ENCODE measurements at places on chromosomes 3 and 15. TPM values are rescaled to one million over a fixed set of nuclear protein-coding genes. Genes with fewer than 3 reads are reported as not detected.

DNA sequence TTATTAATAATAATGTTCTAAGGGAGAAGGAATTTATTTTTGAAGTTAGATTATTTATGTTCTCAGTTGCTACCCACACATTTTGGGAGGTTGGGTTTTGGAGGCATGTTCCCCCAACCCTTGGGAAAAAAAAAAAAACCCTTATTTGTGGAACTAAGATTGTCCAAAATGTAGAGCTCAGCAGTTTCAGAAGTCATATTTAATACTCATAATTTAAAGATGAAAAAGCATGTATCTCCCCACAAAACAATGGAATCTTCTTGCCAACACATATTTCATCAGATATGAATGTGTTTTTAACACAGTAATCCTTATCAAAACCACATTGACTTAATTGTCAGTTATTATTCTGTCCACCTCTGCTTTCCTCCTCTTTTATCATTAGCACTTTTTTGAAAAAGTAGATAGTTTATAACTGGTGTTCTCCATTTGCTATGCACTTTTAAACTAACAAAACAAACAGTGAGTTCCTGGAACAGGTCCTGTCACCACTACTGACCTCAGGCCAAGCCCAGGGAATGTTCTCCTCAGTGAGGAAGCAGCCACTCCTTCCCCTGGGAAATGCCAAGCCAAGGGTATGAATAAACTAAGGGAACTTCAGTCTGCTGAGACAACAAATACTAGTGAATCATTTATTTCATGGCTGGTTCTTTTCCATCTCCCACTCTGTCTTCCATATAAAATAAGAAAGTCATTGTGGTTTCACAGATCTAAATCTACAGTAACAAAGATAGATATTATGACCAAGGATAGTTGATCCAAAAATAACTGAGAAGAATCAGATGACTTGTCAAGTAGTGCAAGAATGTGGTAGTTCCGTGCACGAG, 414.4 kb upstream of the ALCAM start:
- H3K27ac ChIP-seq, result no peak overlapping the region
- H3K36me3 ChIP-seq, result no peaks in the 10 kb centered on the region
- H3K4me3 ChIP-seq, result no peak overlapping the region
- H3K4me1 ChIP-seq, result no peaks in the 10 kb centered on the region
- H3K27me3 ChIP-seq, result no peaks in the 10 kb centered on the region

The MYRIP gene
- 3.1 TPM for polyA plus RNA-seq

- no peak overlapping the region for H3K4me3 ChIP-seq
- H3K27ac ChIP-seq, result no peak overlapping the region
- no peak for DNase-seq
- H3K36me3 ChIP-seq, result no peaks in the 10 kb centered on the region
- peaks cover 3% of the 10 kb centered on the region for H3K27me3 ChIP-seq
- no peaks in the 10 kb centered on the region for H3K4me1 ChIP-seq
Observed at GRCh38 chr15:75230016-75230343, 28.2 kb upstream of the GOLGA6C start.

DNA sequence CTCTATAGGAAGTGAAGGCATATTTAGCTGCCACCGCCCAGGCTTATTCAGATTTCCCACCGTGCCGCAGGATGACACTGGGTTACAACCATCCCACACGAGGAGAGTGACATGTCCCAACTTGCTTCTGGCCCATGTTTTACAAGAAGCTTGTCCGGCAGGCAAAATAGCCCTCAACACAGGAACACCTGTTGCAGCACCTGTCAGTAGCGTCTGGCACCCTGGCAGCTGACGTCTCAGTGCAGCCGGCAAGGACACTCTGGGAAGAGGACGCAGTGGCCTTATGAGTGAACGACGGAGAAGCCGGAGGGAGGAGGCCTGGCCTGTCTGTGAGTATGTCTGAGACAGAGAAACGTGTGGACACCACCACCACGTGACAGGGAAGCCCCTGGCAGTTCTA, 32.1 kb downstream of the FAM174B start:
- no peak overlapping the region for H3K27ac ChIP-seq
- no peak for DNase-seq
- H3K4me3 ChIP-seq, result no peak overlapping the region
- peaks cover 6% of the 10 kb centered on the region for H3K36me3 ChIP-seq
- peaks cover 9% of the 10 kb centered on the region for H3K4me1 ChIP-seq

- no peaks in the 10 kb centered on the region for H3K27me3 ChIP-seq
- no peaks in the 10 kb centered on the region for H3K4me1 ChIP-seq
- no peak overlapping the region for H3K4me3 ChIP-seq
- H3K27ac ChIP-seq, result no peak overlapping the region
- peaks cover 6% of the 10 kb centered on the region for H3K36me3 ChIP-seq
Observed at GRCh38 chr3:197173620-197174019, 124.8 kb downstream of the DLG1 start.

- no peak overlapping the region for H3K27ac ChIP-seq
- H3K4me1 ChIP-seq, result no peaks in the 10 kb centered on the region
- peaks cover 18% of the 10 kb centered on the region for H3K36me3 ChIP-seq
- no peak for DNase-seq
- no peaks in the 10 kb centered on the region for H3K27me3 ChIP-seq
Observed at GRCh38 chr3:196889844-196890708, 22.4 kb downstream of the SENP5 start.

GRCh38 chr3:156732715-156733421, 58.5 kb downstream of the TIPARP start:
- H3K4me1 ChIP-seq, result peaks cover 12% of the 10 kb centered on the region
- H3K4me3 ChIP-seq, result no peak overlapping the region
- H3K27ac ChIP-seq, result no peak overlapping the region
- DNase-seq, result no peak

The SH2D7 gene
- polyA plus RNA-seq, result 2.6 TPM

DNA sequence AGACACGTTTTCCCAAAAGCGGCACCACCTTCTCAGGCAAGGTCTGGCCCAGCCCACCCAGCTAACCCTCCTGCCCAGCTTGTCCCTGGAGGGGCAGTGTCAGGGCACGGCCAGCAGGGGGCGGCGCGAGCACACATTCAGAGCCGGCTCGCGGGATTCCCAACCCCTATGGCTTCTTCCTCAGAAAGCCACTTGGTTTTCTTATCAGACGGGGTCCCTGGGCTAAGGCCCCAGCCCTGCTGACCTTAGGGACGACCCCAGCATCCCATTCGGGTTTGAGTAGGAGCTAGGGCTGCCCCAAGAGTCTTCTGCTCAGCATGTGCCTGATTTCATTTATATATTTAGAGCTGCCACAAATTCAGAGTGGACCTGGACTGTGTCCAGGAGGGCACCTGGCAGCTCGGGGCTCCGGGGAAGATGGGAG, 14.5 kb downstream of the RLBP1 start:
- H3K36me3 ChIP-seq, result no peaks in the 10 kb centered on the region
- no peaks in the 10 kb centered on the region for H3K4me1 ChIP-seq
- H3K27me3 ChIP-seq, result no peaks in the 10 kb centered on the region
- DNase-seq, result peak; percentile 46

- H3K4me1 ChIP-seq, result peaks cover 12% of the 10 kb centered on the region
- H3K36me3 ChIP-seq, result no peaks in the 10 kb centered on the region
- DNase-seq, result peak; percentile 79
- no peaks in the 10 kb centered on the region for H3K27me3 ChIP-seq
- H3K27ac ChIP-seq, result peak overlapping the region; percentile 31
Observed at GRCh38 chr3:25448750-25449692, 21.0 kb downstream of the RARB start.

GRCh38 chr3:125367403-125368230, 7.5 kb downstream of the ZNF148 start:
- no peak for DNase-seq
- H3K36me3 ChIP-seq, result peaks cover 2% of the 10 kb centered on the region
- no peak overlapping the region for H3K27ac ChIP-seq
- no peaks in the 10 kb centered on the region for H3K27me3 ChIP-seq

DNA sequence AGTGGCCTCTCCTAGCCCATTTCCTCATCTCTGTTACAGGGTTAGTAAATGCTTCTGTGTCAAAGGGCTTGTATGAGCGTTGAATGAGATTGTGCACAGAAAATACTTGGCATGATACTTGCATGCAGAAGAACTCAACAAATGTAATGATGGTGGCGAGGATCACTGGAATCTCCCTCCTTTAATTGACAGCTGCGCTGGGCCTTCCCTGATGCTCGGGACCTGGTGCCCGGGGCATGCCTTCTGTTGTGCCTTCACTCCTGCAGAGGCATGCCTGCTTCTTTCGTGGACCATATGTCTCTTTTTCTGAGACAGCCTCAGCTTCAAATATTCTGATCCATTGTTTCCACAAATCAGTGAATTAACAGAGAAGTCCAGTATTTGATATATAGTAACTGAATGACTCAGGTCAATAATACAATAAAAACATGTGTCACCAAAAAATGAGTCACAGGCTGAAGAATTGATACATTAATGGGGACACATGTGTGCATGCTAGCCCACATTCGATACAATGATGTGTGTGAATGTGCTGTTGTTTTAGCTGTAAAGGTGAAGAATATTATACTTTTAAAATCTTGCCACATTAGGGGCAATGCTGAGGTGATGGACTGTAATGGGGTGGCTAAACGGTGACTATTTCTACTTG, 243.3 kb upstream of the TBL1XR1 start:
- no peak overlapping the region for H3K4me3 ChIP-seq
- DNase-seq, result no peak
- no peaks in the 10 kb centered on the region for H3K36me3 ChIP-seq
- H3K27me3 ChIP-seq, result no peaks in the 10 kb centered on the region
- peaks cover 10% of the 10 kb centered on the region for H3K4me1 ChIP-seq

The ISLR gene
- polyA plus RNA-seq, result 24.8 TPM

GRCh38 chr3:152243721-152244516, 24.8 kb upstream of the MBNL1 start:
- DNase-seq, result no peak
- no peaks in the 10 kb centered on the region for H3K27me3 ChIP-seq
- H3K4me1 ChIP-seq, result peaks cover 10% of the 10 kb centered on the region
- no peak overlapping the region for H3K27ac ChIP-seq

GRCh38 chr3:132535575-132536441, 61.3 kb upstream of the ACKR4 start:
- H3K4me3 ChIP-seq, result no peak overlapping the region
- peak; percentile 47 for DNase-seq
- H3K27ac ChIP-seq, result no peak overlapping the region
- no peaks in the 10 kb centered on the region for H3K27me3 ChIP-seq

- no peaks in the 10 kb centered on the region for H3K27me3 ChIP-seq
- H3K36me3 ChIP-seq, result peaks cover 30% of the 10 kb centered on the region
- no peak overlapping the region for H3K4me3 ChIP-seq
Observed at GRCh38 chr3:171732756-171733155, 77.5 kb downstream of the PLD1 start.

The AGTR1 gene
- polyA plus RNA-seq, result 1.3 TPM

The RRP9 gene
- 17.8 TPM for polyA plus RNA-seq

DNA sequence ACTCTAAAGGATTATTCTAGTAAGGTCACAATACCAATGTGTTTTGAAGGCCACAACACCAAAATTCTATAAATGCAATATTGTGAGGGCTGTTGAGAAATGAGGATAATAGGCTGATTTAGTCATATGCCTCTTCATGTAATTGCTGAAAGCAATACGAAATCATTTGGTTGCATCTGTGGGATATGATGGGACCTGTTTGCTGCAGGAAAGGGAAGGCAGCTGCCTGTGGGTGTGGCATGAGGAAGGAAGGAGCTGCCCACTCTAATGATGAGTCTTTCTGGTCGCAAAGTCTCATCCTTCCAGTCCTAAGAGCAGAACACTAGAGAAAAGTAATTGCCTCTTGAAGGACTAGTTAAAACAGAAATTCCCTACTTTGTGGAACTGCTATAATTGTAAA, 245.3 kb upstream of the ZPLD1 start:
- no peak overlapping the region for H3K27ac ChIP-seq
- H3K27me3 ChIP-seq, result no peaks in the 10 kb centered on the region
- H3K4me1 ChIP-seq, result no peaks in the 10 kb centered on the region
- H3K36me3 ChIP-seq, result no peaks in the 10 kb centered on the region
- no peak for DNase-seq

The SNX22 gene
- polyA plus RNA-seq, result 2.7 TPM

- DNase-seq, result no peak
- no peak overlapping the region for H3K4me3 ChIP-seq
- no peaks in the 10 kb centered on the region for H3K36me3 ChIP-seq
- H3K27ac ChIP-seq, result no peak overlapping the region
Observed at GRCh38 chr15:84812842-84813241, 4.3 kb upstream of the ALPK3 start.

The CD200 gene
- 21.8 TPM for polyA plus RNA-seq

GRCh38 chr3:10983219-10983916, 9.2 kb upstream of the SLC6A1 start:
- H3K27ac ChIP-seq, result no peak overlapping the region
- no peaks in the 10 kb centered on the region for H3K36me3 ChIP-seq
- H3K4me1 ChIP-seq, result no peaks in the 10 kb centered on the region
- DNase-seq, result peak; percentile 16
- no peak overlapping the region for H3K4me3 ChIP-seq

DNA sequence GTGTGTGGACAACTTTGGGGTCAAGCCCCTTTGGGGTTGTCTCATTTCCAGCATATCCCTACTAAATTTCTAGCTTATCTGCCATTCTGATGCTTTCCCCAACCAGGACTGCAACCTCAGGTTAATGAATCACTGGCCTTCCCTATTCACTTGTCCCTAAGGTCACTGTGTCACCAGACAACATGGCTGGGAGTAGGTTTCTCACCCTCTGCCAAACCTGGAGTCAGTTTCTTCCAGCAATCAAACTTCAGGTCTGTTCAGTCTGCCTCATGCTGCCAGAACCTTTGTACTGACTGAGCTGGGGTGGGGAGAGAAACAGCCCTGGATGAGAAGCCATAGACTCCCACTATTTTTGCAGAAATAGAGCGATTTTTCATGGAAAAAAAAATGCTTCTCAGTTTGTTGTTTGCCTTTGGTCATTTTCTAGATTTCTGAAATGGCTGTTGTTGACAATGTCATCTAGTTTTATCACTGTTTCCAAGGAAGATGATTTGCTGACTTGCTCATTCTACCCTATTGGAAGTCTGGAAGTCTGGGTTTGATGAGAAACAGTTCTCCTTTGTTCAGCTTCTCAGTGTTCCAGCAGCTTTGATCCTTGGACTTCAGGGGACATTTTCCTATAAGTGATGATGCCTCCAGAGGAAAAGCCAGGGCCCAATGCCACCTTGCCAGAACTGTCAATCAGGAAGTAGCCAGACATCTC, 74.8 kb upstream of the IL12A start:
- peak; percentile 54 for DNase-seq
- H3K27me3 ChIP-seq, result no peaks in the 10 kb centered on the region
- H3K4me1 ChIP-seq, result no peaks in the 10 kb centered on the region
- H3K36me3 ChIP-seq, result no peaks in the 10 kb centered on the region
- H3K27ac ChIP-seq, result peak overlapping the region; percentile 9

The LMAN1L gene
- polyA plus RNA-seq, result not detected

The POLQ gene
- 4.0 TPM for polyA plus RNA-seq

GRCh38 chr15:74789171-74789631, 7.3 kb downstream of the CSK start:
- peaks cover 22% of the 10 kb centered on the region for H3K36me3 ChIP-seq
- H3K4me3 ChIP-seq, result no peak overlapping the region
- H3K27me3 ChIP-seq, result no peaks in the 10 kb centered on the region
- peak; percentile 83 for DNase-seq

The DCBLD2 gene
- polyA plus RNA-seq, result 15.7 TPM

- no peak overlapping the region for H3K4me3 ChIP-seq
- DNase-seq, result no peak
- no peak overlapping the region for H3K27ac ChIP-seq
- H3K36me3 ChIP-seq, result no peaks in the 10 kb centered on the region
- H3K4me1 ChIP-seq, result no peaks in the 10 kb centered on the region
- no peaks in the 10 kb centered on the region for H3K27me3 ChIP-seq
Observed at GRCh38 chr3:110783541-110783940, 288.1 kb upstream of the NECTIN3 start.

- H3K36me3 ChIP-seq, result peaks cover 20% of the 10 kb centered on the region
- no peaks in the 10 kb centered on the region for H3K27me3 ChIP-seq
- DNase-seq, result peak; percentile 71
- H3K27ac ChIP-seq, result peak overlapping the region; percentile 94
- H3K4me1 ChIP-seq, result peaks cover 14% of the 10 kb centered on the region
Observed at GRCh38 chr3:72997421-72997961, 880 bp downstream of the PPP4R2 start.

The DPPA4 gene
- polyA plus RNA-seq, result 1.3 TPM
